Lung (tissue), 17 donors: ENCODE measurements at places on chromosomes 5 and 9. TPM values are rescaled to one million over a fixed set of nuclear protein-coding genes. Genes with fewer than 3 reads are reported as not detected.

DNA sequence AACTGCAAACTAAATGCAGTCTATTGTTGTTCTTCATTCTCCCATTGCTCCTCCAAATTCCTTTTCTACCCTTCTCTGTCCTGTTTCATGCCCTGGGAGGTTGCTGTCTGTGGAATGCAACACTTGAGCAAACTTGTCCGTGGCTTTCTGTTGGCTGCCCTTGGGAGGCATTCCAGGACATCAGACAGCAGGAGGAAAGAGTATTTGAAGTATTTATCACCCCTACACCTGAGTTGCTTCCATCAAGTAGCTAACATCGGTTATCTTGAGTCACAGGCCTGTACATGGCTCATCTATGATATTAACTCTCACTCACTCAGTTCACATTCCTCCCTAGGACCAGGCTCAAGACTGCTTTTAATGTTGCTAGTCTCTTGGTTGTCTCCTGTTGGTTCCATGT, 803.4 kb upstream of the CDH6 start:
- H3K36me3 ChIP-seq: no peaks in the 10 kb centered on the region
- H3K27me3 ChIP-seq: no peaks in the 10 kb centered on the region
- H3K27ac ChIP-seq: no peak overlapping the region
- no peak for DNase-seq
- no peaks in the 10 kb centered on the region for H3K4me1 ChIP-seq
- no peak overlapping the region for H3K4me3 ChIP-seq

The ANKS6 gene
- polyA plus RNA-seq: 24.2 TPM

The PCDHB12 gene
- polyA plus RNA-seq: 0.71 TPM

GRCh38 chr5:62395210-62395950, 8.3 kb downstream of the DIMT1 start:
- H3K36me3 ChIP-seq: peaks cover 43% of the 10 kb centered on the region
- no peak overlapping the region for H3K4me3 ChIP-seq
- no peaks in the 10 kb centered on the region for H3K4me1 ChIP-seq
- H3K27ac ChIP-seq: no peak overlapping the region

The SSBP2 gene
- polyA plus RNA-seq: 18.4 TPM

The ELOVL7 gene
- polyA plus RNA-seq: 2.9 TPM

GRCh38 chr5:136907371-136907770, 542.0 kb upstream of the TRPC7 start:
- no peak for DNase-seq
- no peaks in the 10 kb centered on the region for H3K27me3 ChIP-seq
- H3K27ac ChIP-seq: no peak overlapping the region
- no peaks in the 10 kb centered on the region for H3K36me3 ChIP-seq
- H3K4me3 ChIP-seq: no peak overlapping the region

The FBP1 gene
- 69.3 TPM for polyA plus RNA-seq

DNA sequence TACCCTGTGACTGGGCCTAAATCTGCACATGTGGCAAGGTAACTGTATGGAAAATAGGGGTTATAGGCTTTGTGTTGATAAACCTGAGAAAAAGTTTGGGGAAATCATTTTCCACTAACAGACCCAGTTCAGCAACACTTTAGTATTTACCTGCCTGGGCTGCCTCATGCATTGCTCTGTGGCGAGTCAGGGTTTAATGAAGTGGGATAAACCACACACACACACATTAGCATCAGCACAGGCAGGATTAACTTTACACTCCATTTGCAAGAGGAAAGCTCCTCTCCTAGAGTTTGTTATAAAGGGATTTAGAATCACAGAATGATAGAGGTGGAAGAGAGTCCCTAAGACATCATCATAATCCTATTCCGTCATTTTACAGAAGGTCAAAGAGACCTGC, 20.0 kb upstream of the ZCCHC7 start:
- no peak overlapping the region for H3K27ac ChIP-seq
- no peaks in the 10 kb centered on the region for H3K36me3 ChIP-seq
- H3K27me3 ChIP-seq: no peaks in the 10 kb centered on the region
- H3K4me3 ChIP-seq: no peak overlapping the region
- no peaks in the 10 kb centered on the region for H3K4me1 ChIP-seq
- no peak for DNase-seq

- no peaks in the 10 kb centered on the region for H3K4me1 ChIP-seq
- no peak for DNase-seq
- no peaks in the 10 kb centered on the region for H3K27me3 ChIP-seq
- H3K4me3 ChIP-seq: no peak overlapping the region
- no peak overlapping the region for H3K27ac ChIP-seq
- H3K36me3 ChIP-seq: no peaks in the 10 kb centered on the region
Measured at GRCh38 chr5:14759744-14760547, 95.4 kb downstream of the OTULIN start.

The NMUR2 gene
- polyA plus RNA-seq: 0.01 TPM

DNA sequence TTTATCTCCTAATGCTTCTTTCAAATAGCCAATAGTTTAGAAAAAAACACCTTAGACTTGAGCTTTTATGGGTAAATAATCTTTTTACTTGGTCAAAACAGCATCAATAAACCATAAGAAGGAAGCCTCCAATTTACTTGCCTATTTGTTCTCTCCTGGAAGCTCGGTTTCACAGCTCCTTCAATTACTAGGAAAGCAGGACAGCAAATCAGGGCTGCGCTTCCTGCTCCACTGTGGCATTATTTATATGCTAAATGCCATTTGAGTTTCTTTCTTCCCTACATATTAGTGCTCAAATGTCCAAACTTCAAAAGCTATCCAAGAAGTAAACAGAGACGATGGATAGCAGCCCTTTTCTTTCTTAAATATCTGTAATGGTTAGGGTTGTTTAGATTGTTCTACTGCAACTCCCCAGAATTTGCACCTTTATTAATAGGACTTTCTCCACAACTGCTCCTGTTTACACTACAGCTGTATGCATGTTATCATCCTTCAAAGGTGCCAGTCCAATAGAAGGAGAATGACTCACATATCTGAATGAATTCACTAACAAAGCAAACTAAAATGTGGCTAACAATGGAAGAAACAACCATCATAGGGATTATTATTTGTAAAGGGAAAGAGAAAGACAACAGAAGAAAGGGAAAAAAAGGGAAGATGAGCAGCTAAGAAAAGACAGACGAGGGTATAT, 58.7 kb downstream of the MED27 start:
- H3K4me3 ChIP-seq: no peak overlapping the region
- no peaks in the 10 kb centered on the region for H3K27me3 ChIP-seq
- DNase-seq: peak; percentile 17
- no peak overlapping the region for H3K27ac ChIP-seq
- H3K36me3 ChIP-seq: no peaks in the 10 kb centered on the region

The ERAP2 gene
- polyA plus RNA-seq: 19.8 TPM

GRCh38 chr9:116193636-116194035, 40.0 kb downstream of the PAPPA start:
- H3K27me3 ChIP-seq: no peaks in the 10 kb centered on the region
- H3K27ac ChIP-seq: no peak overlapping the region

- DNase-seq: no peak
- H3K4me3 ChIP-seq: no peak overlapping the region
- H3K27ac ChIP-seq: no peak overlapping the region
Measured at GRCh38 chr9:72839085-72839484, 113.8 kb downstream of the ALDH1A1 start.

GRCh38 chr9:133519693-133520092, 5.1 kb downstream of the MYMK start:
- H3K27ac ChIP-seq: no peak overlapping the region
- no peak for DNase-seq
- H3K4me3 ChIP-seq: no peak overlapping the region
- H3K4me1 ChIP-seq: peaks cover 4% of the 10 kb centered on the region
- no peaks in the 10 kb centered on the region for H3K36me3 ChIP-seq

The GABRA1 gene
- not detected for polyA plus RNA-seq

DNA sequence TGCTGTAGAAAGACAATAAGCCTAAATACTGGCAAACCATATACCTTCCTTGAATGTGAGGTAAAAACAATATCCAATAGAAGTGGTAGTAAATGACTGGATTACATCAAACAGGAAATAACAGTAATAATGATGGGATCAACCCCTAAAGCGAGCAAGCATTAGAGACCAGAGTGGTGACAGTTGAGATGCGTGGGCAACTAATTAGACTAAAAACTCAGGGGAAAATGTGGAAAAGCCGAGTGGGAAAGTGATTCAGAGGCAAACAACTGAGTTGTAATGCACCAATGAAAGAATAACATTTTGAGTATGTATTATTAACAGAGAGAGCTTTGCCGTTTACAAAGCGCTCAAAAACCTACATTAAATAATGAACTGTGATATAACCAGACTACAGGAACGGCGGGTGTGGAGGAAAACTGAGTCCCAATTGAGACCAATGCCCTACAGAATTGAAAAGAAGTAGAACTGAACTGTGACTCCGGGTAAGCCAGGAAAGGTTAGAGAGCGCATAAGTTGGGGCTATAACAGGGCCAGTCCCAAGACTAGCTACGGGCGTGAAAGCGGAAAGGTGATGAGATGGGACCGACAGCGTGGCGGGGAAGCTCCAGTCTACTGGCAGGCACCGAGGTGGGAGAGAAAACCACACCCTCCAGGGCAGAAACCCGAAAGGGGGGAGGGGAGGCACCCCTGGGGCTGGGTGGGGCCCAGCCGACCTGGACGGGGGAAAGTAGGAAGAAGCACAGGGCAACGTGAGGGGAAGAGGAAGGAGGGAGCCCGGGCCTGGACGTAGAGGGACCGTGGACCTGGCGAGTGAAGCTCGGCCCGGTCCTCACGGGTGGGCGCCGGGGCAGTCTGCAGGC, 592 bp downstream of the UBAP2 start:
- no peaks in the 10 kb centered on the region for H3K4me1 ChIP-seq
- peak; percentile 38 for DNase-seq
- H3K36me3 ChIP-seq: no peaks in the 10 kb centered on the region
- peak overlapping the region; percentile 94 for H3K27ac ChIP-seq
- H3K27me3 ChIP-seq: no peaks in the 10 kb centered on the region

DNA sequence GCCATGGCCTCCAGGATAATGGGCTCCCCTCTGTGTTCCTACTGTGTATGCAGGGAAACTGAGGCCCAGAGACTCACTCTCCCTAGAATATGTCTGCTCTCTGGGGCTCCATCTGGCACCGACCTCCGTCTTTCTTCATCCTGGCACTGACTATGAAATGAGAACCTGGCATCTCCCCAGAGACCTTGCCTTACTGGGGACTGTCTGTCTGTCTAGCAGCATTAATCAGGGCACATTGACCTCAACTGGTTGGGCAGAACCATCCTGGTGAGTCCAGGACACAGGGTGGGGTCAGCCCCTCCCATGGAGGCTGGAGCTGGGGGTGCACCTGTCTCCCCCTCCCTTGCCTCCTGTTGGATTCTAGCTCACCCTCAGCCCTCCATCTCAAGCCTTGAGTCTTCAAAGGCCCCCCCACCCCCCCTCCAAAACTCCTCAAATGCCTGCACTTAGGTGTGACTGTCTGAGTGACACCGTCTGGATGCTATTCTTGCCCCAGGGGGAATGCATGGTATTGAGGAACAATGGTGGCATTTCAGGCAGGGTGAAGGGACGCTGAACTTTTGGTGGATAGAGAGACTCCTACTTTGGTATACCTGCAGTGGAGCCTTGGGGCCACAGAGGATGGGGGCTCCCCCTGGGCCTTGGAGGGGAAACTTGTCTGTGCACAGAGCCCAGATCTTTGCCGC, 12.8 kb upstream of the PITX1 start:
- H3K4me3 ChIP-seq: no peak overlapping the region
- no peaks in the 10 kb centered on the region for H3K36me3 ChIP-seq
- H3K27me3 ChIP-seq: peaks cover 79% of the 10 kb centered on the region
- no peak overlapping the region for H3K27ac ChIP-seq
- no peaks in the 10 kb centered on the region for H3K4me1 ChIP-seq

The JMY gene
- 2.8 TPM for polyA plus RNA-seq

The FAM174A gene
- 60.1 TPM for polyA plus RNA-seq

DNA sequence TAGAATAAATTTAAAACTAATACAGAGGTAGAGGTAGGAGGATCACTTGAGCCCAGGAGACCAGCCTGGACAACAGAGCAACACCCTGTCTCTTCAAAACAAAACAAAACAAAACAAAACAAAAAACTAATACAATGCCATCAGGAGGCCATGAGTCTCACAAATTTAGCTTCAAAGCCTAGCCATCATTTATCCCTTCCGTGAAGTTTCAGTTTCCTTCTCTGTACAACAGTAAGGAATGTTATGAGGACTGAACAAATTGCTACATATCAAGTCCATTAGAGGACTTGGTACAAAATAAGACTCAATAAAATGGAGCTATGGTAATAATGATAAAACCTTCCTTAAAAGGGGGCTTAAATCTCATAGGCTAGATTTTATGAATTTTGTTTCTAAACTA, 60.8 kb downstream of the MAPKAP1 start:
- H3K27ac ChIP-seq: peak overlapping the region; percentile 26
- H3K4me1 ChIP-seq: peaks cover 2% of the 10 kb centered on the region
- no peaks in the 10 kb centered on the region for H3K27me3 ChIP-seq
- H3K4me3 ChIP-seq: no peak overlapping the region
- no peaks in the 10 kb centered on the region for H3K36me3 ChIP-seq

- no peaks in the 10 kb centered on the region for H3K36me3 ChIP-seq
- peak overlapping the region; percentile 23 for H3K27ac ChIP-seq
- DNase-seq: no peak
Measured at GRCh38 chr5:67245259-67245846, 48.8 kb upstream of the CD180 start.

DNA sequence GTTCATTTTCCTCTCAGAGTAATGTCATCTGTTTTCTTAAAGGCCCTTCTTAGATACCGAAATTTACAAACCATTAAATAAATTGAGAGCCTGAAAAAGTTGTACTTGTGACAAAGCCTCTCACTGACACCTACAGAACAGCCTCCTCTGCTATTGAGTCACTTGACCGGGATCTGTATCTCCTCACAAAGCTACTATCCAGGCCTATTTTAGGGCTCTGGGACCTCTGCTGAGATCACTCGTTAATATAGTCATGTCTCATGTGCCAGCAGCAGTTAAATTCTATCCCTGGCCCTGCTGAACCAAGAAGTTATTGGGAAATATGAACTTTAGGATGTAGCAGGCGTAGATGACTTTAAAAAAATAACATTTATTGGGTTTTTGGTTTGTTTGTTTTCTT, 31.1 kb downstream of the FBXO38 start:
- H3K4me1 ChIP-seq: no peaks in the 10 kb centered on the region
- peak overlapping the region; percentile 41 for H3K27ac ChIP-seq
- no peaks in the 10 kb centered on the region for H3K27me3 ChIP-seq
- DNase-seq: no peak
